ENCODE measurements at places on chromosomes 4 and X.

GRCh38 chr4:176011529-176011928 is 54.1 kb upstream of the WDR17 start:
- DNase-seq = no peak

GRCh38 chr4:5198656-5199541 is 147.6 kb downstream of the STK32B start:
- DNase-seq = no peak

DNA sequence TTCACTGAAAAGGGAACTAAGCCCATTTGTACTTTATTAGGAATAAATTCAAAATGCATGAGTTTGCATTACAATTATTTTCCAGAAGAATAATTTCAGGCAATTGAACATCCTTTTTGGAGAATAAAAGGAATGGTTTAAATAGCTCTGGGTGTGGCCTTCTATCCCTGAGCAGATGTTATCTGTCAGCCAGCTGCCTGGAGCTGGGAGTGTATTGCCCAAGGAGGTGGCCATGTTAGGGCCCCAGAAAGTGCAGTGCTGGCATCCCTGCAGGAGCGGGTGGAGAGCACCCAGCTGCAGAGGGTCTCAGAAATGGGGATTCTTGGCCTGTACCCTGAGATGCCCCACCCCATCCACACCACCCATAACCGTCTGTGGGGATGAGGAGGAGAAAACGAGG is 21.6 kb upstream of the VEGFD start:
- no peak for DNase-seq

- peak; percentile 79 for DNase-seq
Measured at GRCh38 chr4:14196131-14196530, 568.6 kb upstream of the BOD1L1 start.

- peak; percentile 67 for DNase-seq
Measured at GRCh38 chr4:110633358-110634341, 10.8 kb upstream of the PITX2 start.

- no peak for DNase-seq
Measured at GRCh38 chr4:2702361-2702760, 53.8 kb downstream of the TNIP2 start.

- DNase-seq = no peak
Measured at GRCh38 chrX:121987163-121987562, 939.8 kb downstream of the GLUD2 start.

GRCh38 chr4:166459621-166460020 is 586.6 kb downstream of the TLL1 start:
- no peak for DNase-seq

GRCh38 chrX:131827935-131828334 is 195.2 kb upstream of the STK26 start:
- no peak for DNase-seq

GRCh38 chr4:144646523-144647094 is 653 bp downstream of the HHIP start:
- peak; percentile 73 for DNase-seq

GRCh38 chr4:186227744-186228513 is 622 bp downstream of the KLKB1 start:
- DNase-seq = no peak

DNA sequence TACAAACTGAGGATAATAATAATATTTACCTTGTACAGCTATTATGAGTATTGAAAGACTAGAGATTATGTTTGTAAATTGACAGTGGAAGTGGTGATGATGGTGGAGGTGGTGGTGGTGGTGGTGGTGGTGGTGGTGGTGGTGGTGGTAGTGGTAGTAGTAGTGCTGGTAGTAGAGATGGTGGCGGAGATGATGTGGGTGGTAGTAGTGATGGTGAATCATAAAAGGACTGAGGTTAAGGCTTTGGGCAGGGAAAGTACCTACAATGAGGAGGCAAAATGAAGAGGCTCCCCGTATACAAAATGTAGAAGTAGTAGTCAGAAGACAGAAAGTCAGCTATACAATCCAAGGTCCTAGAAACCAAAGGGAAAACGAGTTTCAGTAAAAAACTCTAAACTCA is 214.1 kb downstream of the BCOR start:
- no peak for DNase-seq

GRCh38 chr4:94892051-94892450 is 134.3 kb downstream of the BMPR1B start:
- no peak for DNase-seq

DNA sequence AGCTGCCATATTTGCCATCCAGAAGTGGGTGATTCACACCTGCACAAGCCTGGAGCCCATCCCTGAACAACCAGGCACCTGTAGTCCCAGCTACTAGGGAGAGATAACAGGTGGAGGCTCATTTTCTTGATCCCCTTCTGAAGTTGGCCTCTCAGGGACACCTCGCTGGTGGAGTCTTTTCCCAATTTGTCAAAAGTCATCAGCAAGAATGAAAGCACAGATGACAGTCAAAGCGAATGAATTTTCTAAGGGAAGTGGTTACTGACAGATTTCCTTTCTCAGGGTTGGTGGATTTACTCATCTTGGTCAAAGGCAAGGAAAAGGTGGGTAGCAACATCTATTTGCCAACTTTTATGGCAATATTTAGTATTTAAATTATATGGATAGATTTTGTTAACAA is 36.5 kb downstream of the FGFBP1 start:
- no peak for DNase-seq

DNA sequence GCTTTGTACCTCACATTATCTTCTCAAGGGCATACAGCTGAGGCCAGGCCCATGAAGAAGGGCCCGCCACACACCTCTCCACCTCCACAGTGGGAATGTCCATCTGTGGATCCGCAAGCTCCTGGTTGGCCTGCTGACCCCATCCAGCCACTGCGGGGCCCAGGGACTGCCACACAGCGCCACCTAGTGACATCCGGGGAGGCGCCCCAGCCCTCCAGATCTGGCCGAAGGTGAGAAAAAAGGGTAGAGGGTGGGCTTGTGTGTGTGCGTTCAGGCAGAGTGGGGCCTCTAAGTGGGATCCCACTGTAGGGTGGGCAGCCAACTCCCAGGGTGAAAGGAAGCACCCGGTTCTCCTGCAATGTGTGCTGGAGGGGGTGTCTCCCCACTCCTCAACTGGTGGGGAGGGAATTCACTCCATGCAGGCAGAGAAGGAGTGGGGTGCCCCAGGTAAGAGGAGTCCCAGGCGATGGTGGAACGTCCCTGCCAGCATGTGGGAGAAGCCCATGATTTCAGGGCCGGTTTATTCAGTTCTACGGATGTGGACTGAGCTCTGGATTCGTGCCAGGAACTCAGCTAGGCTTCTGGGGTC is 117.3 kb downstream of the ENPP6 start:
- DNase-seq = peak; percentile 79

GRCh38 chr4:77354550-77354949 is 197.5 kb downstream of the CCNG2 start:
- peak; percentile 16 for DNase-seq

- no peak for DNase-seq
Measured at GRCh38 chrX:148874636-148875246, 374.3 kb downstream of the AFF2 start.

DNA sequence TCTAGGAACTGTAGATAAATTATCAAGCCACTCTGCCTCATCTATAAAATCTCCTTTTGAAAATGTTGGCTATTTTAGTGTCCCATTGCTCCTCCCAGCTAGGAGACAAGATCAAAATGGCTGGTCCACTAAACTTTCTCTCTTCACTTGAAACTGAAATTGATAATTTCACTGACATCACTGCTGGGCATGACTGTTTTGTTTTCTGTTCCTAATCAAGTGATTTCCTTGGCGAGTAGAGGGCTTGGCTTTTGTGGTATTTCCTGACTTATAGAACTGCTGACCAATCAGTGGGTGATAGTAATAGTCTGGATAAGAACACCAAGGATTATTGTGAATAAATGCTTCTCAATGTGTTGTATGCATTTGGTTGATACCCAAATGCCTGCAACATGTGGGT is 2152.9 kb downstream of the ARAP2 start:
- DNase-seq = no peak

- DNase-seq = no peak
Measured at GRCh38 chr4:82415922-82416365, 14.3 kb downstream of the HNRNPDL start.

- DNase-seq = peak; percentile 63
Measured at GRCh38 chr4:16785793-16786527, 112.5 kb downstream of the LDB2 start.

DNA sequence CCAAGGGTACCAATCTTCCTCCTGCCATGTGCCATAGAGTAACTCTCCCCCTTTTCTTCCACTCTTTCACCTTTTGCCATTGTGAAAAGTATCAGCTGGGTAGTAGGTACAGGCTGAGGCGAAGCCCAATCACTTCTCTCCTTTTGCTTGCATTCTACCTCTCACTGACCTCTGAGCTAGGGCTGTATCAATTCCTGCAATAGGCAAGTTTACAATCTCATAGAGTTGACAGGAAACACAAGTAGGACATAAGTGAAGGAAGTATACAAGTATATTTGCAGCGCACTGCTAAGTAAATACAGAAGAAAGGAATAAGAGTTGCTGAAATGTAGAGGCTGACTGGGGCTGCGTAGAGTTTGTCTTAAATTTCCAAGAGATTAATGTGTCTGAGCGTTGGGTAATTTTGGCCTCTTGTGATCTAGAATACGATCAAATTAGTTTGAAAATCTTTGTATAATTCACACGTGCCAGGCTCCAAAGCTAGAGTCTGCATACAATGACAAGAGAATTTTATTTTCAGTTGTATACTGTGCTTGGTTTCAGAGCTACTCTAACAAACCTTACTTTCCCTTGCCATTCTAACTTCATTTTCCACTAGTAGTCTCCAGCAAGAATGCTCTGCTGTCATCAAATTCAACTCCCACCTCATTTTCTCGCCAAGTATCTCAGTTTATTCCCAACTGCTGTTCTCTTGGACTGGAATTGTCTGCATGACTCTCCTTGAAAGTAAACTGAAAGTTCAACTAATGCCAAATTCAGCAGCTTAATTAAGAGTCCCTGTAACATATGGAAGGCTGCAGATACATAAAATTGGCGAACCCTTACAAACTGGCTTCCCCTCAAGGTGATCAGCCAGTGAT is 90.3 kb downstream of the ATP11C start:
- no peak for DNase-seq

DNA sequence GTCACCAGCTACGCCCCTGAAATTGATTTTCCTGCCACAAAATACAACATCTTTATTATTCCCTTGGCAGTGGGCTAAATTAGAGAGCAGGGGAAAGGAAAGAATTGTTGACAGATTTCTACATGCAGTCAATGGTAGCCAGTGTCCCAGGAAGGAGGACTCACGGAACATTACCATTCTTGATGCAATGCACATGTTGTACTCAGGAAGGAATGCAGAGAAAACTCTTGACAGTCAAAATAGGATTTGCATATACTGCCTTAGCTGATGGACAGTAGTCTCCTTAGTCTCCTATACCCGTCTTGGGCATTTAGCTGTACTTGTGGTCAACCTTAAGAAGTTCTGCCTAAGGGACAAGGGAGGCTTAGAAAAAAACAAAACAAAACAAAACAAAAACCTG is 158.0 kb upstream of the GYPA start:
- no peak for DNase-seq

DNA sequence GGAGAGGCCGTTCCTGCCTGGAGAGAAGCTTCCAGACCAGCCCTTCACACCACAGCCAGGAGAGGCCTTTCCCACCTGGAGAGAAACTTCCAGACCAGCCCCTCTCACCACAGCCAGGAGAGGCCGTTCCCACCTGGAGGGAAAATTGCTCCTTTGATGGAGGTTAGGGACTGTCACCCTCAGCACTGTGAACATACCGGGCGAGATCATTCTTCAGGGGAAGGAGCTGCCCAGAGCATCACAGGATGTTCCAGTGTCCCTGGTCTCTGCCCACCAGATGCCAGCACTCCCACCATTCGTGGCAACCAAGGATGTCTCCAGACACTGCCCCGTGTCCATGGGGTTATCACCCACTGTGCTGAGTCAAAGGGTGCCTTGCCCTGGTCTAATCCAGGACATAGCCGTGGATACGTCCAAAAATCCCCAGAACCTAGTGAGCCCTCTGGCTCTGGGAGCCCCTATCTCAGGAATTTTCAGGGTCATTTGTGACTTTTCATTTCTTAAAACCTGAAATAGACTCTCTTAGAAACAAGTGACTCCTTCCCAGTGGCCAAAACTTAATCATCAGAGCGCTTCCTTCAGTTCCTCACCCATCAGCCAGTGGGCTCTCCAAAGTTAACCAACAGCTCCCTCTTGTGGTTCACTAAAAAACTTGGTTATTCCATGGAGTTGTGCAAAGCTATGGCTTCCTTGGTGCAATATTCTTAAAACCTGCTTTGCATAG is 80.2 kb downstream of the CRMP1 start:
- DNase-seq = no peak

- DNase-seq = no peak
Measured at GRCh38 chr4:156977435-156978160, 6.0 kb upstream of the PDGFC start.

GRCh38 chrX:142036116-142036515 is 132.4 kb downstream of the MAGEC1 start:
- DNase-seq = no peak

GRCh38 chr4:170386511-170386910 is 296.8 kb upstream of the AADAT start:
- no peak for DNase-seq

DNA sequence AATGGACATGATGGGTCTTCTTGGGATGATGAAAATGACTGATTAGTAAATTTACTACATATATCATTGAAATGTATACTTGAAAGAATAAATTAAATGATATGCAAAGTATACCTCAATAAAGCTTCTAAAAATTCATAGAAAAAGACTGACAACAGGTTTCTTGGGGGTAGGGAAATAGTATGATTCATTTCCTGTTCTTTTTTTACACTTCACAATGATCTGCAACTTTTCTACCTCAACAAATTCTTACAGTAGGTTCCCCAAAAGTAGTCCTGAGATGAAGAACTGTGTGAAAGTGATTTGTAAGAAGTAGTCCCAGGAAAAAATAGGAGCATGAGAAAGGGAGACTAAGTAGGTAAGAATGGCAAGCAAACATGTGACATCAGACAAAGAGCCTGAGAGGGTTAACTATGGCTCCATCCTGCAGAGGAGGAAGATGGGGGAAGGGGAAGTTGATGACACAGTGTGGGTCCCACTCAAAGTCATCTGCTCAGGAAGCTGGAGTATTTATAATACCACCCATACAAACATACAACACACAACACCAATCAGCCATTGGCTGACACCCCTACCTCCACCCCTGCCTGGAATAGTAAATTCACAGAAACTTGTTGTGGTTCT is 73.9 kb downstream of the ARHGAP6 start:
- no peak for DNase-seq

- no peak for DNase-seq
Measured at GRCh38 chr4:107991945-107992630, 2.4 kb downstream of the HADH start.

- DNase-seq = no peak
Measured at GRCh38 chrX:44225667-44226066, 117.8 kb downstream of the EFHC2 start.

DNA sequence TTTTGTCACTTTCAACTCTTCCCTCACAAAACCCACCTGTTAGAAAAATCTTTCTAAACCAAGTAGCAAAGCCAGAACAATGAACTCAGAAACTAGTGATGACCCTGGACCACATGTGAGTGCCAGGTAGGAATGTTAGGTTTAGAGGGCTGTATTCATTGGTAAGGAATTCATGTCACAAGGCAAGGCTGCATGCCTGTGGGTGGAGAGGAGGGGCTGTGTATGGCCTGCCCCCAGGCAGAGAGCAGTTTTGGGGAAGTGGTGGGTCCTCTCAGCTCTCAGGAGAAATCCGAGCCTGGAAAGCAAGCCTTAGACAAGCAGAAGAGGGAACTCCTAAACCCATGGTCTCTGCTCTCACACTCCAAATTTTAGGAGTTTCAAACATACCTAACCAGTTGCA is 2.4 kb downstream of the RNF175 start:
- DNase-seq = peak; percentile 90

Measured in islet precursor cell (in vitro differentiated cells).